Activated CD8-positive, alpha-beta memory T cell treated with anti-CD3 and anti-CD28 coated beads, Interleukin-2, amount 10 ng/mL, durations not matched to agents 7 days and 5 days (primary cell): ENCODE measurements at places on chromosomes 12 and 14.

DNA sequence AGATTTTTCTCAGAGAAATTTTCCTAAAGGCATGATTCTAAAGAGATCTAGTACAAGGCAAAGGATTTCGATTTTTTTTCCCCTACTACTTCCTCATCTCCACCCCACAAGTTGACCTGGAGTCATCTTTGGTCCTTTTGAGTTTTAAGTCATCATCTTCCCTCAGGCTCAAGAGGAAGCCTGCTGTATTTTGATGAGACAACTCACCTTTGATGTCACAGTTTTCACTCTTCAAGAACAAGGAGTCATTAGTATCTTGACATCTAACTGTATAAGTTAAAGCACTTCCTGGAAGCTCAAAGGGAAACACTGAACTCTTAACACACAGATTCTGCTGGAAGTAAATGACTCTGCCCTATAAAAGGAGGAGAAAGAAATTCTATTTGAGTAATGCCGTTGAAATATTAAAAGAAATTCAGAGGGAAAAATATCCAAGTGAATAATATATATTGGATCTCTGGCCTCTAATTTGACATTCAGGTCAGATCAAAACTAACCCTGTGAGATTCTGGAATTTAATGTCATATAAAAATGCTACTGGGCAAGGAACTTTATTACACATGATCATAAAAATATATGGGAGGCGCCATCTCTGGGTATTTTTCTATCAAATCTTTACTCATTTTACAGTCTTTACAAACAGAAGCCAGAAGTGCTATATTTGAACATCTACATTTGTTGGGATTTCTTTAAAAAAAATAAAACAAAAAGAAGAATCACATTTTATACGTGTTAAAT, 435.0 kb downstream of the NRXN3 start:
- DNase-seq = no peak

GRCh38 chr14:88264116-88264515, 59.0 kb downstream of the KCNK10 start:
- DNase-seq = no peak

DNA sequence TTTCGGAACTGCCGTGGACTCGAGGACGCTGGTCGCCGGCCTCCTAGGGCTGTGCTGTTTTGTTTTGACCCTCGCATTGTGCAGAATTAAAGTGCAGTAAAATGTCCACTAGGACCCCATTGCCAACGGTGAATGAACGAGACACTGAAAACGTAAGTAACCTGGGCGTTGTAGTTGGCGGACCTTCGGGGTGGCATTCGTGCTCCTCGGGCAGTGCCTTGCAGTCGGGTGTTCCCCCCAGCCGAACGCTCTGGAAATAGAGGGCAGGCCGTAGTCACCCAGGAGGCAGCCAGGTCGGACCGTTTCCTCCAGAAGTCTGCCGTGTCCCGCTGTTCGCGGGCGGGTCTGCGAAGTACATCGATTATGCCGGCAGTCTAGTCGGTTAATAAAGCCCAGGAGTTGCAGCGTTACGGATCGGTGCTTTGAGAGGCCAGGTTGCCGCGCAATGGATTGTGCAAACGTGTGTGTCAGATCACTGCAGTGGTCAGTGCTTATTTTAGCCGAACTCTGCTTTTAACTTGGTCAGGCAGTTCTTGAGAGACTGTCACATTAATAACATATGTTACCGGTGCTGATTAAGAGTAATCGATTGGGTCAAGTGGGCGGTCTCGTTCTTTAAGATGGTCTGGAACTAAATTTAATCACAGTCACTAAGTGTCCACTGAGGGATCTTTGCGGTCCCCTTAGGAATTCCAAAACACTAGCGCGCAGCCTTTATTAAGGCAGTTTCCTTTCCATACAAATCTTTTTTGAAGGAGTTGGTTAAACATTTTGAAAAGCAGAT, 906 bp downstream of the MARK3 start:
- DNase-seq = peak; percentile 69

DNA sequence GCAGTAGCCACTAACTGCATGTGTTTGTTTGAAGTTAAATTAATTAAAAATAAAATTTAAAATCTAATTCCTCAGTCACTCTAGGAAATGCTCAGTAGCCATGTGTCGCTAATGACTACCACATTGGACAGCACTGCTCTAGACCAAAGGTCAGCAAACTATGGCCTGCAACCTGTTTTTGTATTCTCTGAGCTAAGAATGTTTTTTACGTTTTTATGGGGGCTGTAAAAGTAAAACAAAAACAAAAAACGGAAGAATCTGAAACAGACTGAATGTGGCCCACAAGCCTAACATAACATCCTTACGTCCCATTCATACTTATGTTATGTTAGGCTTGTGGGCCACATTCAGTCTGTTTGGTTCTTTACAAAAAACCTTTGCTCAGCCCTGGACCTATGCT, 57.8 kb downstream of the LIN52 start:
- DNase-seq = no peak

- no peak for DNase-seq
Measured at GRCh38 chr12:13112968-13113367, 9.5 kb upstream of the GSG1 start.

DNA sequence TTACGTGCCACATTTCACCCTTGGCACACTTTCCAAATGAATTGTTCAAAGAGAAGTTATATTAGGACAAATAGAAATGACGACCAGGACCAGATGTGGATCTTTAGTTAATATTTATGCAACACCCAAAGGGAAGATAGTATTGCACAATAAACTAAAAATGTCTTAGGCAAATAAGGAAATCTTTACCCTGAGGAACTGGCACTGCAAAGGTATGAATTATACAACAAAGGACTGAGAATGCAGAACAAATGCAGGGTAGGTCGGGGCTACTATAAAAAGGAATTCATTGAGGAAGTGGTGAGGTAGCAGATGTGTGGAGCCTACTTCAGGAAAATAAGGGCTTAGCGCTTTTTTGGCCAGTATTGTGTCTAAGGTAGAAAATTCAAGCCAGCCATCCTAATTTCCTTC, 3.9 kb upstream of the TMTC2 start:
- DNase-seq = no peak

DNA sequence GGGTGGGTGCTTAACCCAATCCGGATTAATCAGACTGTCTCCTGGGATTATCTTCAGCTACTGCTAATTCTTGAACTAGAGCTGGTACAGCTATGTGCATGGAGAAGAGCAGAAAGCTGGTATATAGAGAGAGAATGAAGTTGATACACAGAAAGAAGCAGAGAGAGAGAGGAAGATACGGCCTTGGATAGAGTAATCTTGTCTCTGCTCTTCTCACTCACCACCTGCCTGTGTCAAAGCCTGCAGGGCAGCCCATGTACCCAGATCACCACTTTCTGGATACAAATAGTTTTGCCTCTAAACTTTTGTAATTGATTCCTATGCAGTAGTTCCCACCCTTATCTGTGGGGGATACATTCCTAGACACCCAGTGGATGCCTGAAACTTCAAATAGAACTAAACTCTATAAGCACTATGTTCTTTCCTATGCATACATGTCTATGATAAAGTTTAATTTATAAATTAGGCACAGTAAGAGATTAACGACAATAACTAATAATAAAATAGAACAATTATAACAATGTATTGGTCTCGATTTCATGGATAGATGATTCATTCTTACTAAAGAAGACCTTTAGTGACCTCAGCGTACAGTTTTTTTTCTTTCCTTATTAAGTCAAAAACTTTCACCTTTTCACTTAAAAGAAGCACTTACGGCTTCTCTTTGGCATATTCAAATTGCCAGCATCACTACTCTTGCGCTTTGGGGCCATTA, 45.5 kb downstream of the YEATS4 start:
- no peak for DNase-seq

DNA sequence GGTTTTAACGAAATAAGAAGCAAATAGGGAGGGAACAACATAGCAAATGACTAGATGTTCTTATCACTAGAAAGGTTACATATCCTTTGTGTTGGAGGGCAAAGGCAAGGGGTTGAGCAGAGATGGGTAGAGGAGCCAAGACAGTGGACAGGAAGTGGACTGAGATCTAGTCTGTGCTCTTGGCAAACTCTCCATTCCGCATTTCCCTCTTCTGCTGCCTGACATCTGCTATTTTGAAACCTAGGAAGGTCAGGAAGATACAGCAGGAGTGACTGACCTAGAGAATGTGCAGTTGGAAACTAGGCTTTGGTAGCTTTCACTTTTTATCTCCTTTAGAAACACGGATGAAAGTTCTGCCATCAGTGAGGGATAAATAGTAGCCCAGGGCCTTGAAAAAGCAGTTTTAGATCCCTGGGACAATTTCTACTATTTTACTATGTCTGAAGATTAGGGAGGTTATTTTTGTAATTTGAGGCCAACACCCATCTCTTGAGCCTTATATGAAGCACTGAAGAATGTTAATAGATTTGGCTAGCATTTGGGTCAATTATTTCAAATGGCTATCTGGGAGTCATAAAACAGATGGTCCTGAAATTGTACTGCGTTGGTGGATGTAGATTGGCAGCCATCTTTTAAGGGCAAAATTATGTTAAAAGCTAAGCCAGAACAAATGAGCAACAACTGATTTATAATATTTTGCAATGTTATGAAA, 410.3 kb downstream of the PCNX1 start:
- no peak for DNase-seq

DNA sequence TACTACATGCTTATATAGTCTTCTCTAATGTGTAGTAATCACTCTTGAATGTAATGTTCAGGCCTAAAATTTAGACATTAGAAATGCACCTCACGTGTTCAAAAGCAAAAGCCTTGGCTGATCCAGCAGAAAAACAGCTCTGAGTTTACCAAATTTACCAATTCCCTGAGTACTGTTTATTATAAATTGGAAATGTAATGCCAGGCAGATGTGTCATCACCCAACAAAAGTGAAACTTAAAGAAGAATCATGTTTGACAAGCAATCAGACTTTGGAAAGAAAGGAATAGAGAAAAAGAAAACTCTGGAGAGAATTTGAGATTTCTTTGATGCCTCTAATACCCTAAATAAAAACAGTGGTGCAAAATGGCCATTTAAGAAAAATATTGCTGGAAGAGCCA, 26.5 kb upstream of the STRAP start:
- DNase-seq = no peak

GRCh38 chr12:51371295-51371953, 19.8 kb downstream of the GALNT6 start:
- no peak for DNase-seq

GRCh38 chr14:50366115-50366514, 30.6 kb downstream of the CDKL1 start:
- DNase-seq = no peak

GRCh38 chr12:27610374-27610773, 85.9 kb upstream of the REP15 start:
- no peak for DNase-seq

DNA sequence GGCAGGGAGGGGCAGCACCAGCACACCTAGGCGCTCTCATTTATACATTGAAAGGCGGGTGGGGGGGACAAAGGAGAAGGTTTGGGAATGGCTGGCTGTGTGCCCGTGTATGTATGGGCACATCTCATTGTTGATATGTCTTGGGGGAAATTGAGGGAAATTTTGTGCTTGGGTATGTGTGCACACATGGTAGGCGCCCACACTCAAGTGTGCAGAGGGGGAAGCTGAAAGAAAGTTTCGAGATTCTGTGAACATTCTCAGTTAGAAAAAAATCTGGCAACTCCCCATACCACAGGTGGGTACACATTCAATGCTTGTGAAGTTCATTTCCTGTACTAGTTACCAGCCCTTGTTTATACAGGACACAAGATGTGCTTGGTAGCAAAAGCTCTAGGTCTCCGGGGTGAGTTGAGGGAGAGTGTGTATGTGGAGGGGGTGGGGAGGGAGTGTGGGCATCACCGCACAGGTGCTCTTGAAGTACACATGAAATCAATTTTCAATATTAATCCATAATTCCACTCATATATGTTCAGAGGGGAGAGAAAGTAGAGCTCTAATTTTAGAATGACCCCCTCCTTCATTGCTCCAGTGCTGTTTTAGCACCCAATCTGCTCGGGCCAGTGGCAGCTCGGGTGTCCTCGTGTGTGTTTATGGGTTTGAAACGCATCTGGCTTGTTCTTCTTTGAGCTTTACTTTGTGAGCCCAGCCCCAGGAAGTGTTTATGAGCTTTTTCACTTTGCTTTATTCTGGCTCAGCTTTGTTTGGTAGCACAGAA, 286.0 kb downstream of the ZFP36L1 start:
- no peak for DNase-seq
